ENCODE measurements at places on chromosomes 3 and 15.
A peak's percentile ranks its signal among the peaks of the same experiment; 100 is the strongest.

- H3K4me3 ChIP-seq = no peak overlapping the region
- H3K36me3 ChIP-seq = no peaks in the 10 kb centered on the region
- H3K27ac ChIP-seq = no peak overlapping the region
- H3K4me1 ChIP-seq = no peaks in the 10 kb centered on the region
Observed at GRCh38 chr15:96393209-96393513, 62.7 kb downstream of the NR2F2 start.

DNA sequence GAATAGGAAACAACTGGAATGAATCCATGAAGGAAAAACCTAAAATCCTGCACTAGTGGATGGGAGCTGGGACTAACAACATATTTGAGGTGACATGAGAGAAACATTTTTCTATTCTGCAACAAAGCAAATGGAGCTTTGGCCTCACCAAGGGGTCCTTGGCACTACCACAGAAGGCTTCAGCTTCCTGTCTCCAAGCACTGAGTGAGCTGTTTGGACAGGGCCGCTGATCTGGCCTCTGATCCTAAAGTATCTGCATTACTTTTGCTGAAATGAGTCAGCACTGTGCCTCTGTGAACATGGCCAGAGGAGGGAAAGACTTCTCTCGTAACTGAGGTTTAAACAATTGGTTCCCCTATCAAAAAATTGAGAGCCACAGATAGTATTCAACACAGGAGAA lies 9.0 kb downstream of the ARPP21 start:
- no peak overlapping the region for H3K4me3 ChIP-seq
- no peak for DNase-seq
- H3K36me3 ChIP-seq = no peaks in the 10 kb centered on the region
- no peaks in the 10 kb centered on the region for H3K27me3 ChIP-seq
- no peaks in the 10 kb centered on the region for H3K4me1 ChIP-seq

- H3K36me3 ChIP-seq = no peaks in the 10 kb centered on the region
- H3K4me1 ChIP-seq = no peaks in the 10 kb centered on the region
- H3K4me3 ChIP-seq = no peak overlapping the region
- DNase-seq = no peak
Observed at GRCh38 chr3:5296362-5296761, 108.9 kb downstream of the EDEM1 start.

- no peaks in the 10 kb centered on the region for H3K36me3 ChIP-seq
- H3K4me1 ChIP-seq = no peaks in the 10 kb centered on the region
- H3K27me3 ChIP-seq = no peaks in the 10 kb centered on the region
- no peak overlapping the region for H3K27ac ChIP-seq
- H3K4me3 ChIP-seq = no peak overlapping the region
Observed at GRCh38 chr15:66014635-66015182, 145.4 kb downstream of the RAB11A start.

GRCh38 chr3:56620371-56620770 lies 62.7 kb downstream of the TASOR start:
- no peaks in the 10 kb centered on the region for H3K27me3 ChIP-seq
- no peaks in the 10 kb centered on the region for H3K36me3 ChIP-seq
- no peaks in the 10 kb centered on the region for H3K4me1 ChIP-seq

DNA sequence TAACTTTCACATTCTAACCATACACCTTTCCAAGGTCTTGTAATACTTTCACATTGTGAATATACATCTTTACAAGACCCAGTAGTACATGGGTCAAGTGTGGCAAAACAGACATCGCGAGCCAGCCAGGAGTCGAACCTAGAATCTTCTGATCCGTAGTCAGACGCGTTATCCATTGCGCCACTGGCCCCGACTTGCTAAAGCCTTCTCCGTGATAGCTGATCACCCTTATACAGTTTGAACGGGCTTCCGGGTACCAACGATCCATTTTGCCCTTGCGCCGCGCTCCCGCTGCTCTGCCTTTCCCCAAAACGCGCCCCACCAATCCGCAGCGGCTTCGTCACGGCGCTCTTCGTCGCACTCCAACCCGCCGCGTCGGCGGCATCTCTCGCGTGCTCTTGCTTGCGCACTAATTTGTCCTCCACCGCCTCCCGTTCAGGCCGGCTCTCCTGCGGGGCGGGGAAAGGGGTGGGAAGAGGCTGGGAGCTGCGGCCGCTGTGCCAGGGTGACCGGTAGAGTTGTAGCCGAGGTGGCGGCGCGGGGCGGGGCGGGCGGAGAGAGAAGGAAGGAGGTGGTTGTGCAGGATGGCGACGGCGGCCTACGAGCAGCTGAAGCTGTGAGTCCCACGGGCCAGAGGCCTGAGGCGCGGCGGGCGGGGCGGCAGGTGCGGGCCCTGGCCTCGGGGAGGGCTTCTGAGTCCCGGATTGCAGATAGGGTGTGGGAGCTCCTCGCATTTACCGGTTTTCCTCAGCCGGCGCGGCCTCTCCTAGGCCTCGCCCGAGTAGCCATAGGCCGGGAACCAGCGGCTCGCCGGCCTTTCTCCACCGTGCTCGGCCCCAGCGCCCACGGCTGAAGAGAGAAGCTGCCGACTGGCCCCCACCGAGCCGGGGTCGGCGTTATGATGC lies at the start of gene SACM1L:
Gene SACM1L (plus strand): TSS at position 515 of the 905 bp plus-strand sequence. CDS start 70 bp downstream, at position 585.
- H3K36me3 ChIP-seq = no peaks in the 10 kb centered on the region
- no peaks in the 10 kb centered on the region for H3K4me1 ChIP-seq
- no peaks in the 10 kb centered on the region for H3K27me3 ChIP-seq

- no peaks in the 10 kb centered on the region for H3K27me3 ChIP-seq
- H3K4me1 ChIP-seq = no peaks in the 10 kb centered on the region
- H3K36me3 ChIP-seq = no peaks in the 10 kb centered on the region
Observed at GRCh38 chr3:129952556-129953355, 21.8 kb upstream of the TRH start.

GRCh38 chr3:11288786-11289637 lies 16.8 kb downstream of the ATG7 start:
- H3K27ac ChIP-seq = peak overlapping the region; percentile 80
- H3K4me1 ChIP-seq = peaks cover 4% of the 10 kb centered on the region
- no peaks in the 10 kb centered on the region for H3K27me3 ChIP-seq
- DNase-seq = no peak
